ENCODE measurements at places on chromosomes 16 and 17.
A peak's percentile ranks its signal among the peaks of the same experiment; 100 is the strongest.

- no peak for DNase-seq
Measured at GRCh38 chr17:56884483-56885311, 29.2 kb downstream of the TRIM25 start.

DNA sequence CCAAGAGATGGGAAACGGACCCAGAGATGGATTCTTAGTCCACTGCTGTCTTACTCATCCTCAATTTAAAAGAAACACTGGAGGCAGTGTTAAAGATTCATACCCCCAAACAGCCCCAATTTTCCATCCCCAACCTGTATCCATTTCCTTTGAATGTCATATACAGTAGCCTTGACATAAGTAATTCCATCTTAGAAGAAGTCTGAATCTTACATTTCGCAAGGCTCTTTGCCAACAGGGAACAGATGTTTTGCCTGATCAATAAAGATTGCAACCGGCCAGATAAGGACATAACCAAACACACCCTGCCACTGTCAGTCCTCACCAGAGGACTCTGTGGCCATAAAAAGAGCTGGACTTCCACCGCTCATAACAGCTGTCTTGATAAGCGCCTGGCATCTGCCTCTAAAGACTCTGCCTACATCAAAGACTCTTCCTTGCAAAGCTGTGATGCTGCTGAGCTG lies 59.0 kb upstream of the MED9 start:
- no peak for DNase-seq

DNA sequence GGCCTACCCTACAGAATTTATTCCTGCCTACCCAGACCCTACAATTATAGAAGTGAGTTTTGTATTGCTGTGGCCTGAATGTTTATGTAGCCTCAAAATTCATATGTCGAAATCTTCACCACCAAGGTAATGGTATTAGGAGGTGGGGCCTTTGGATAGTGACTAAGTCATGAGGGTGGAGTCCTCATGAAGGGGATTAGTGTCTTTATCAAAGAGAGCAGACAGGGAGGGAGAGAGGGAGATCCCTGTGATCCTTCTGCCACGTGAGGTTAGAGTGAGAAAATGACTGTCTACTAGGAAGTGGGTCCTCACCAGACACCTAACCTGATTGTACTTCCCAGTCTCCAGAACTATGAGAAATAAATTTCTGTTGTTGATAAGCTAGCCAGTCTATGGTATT lies 981 bp upstream of the DUXB start:
- DNase-seq, result no peak

DNA sequence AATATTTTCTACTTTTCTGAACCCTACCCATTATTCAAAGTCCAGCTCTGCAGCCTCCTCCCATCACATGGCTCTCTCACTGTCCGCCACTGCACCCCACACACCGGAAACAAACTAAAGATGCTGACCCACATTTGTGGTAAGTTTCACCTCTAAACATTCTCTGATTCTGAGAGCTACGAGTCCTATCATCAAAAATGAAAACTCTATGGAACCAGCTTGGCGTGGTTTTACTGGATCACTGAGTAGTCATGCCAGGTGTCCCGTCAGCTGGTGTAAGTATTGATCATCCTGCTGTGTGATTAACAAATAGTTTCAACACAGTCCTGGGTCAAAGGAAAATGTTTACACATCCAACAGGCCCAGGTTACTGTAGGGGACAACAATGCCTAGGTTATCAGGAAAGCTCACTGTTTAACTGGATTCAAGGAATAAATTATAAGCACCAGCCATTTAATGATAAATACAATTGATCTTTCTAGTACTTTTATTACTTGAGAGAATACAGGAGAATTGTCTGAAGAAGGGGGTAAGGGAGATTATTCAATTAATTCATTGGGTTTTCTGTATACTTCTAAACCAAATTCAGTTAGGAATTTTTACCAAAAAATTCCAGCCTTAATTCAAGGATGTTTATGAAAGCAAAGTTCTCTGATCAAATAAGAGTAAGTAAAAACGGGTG lies 33.9 kb downstream of the CYTH1 start:
- no peak for DNase-seq

GRCh38 chr17:41500131-41500911 lies 5.1 kb downstream of the KRT13 start:
- no peak for DNase-seq

- peak; percentile 59 for DNase-seq
Measured at GRCh38 chr16:69143116-69143515, 10.7 kb downstream of the UTP4 start.

GRCh38 chr16:31138621-31139578 lies 3.4 kb upstream of the PRSS8 start:
- no peak for DNase-seq

- DNase-seq, result peak; percentile 1
Measured at GRCh38 chr17:9259419-9259818, 238.1 kb downstream of the NTN1 start.

GRCh38 chr17:7307686-7308624 lies 527 bp downstream of the EIF5A start:
- DNase-seq, result no peak

- DNase-seq, result no peak
Measured at GRCh38 chr17:70771804-70772386, 602.6 kb downstream of the KCNJ2 start.

DNA sequence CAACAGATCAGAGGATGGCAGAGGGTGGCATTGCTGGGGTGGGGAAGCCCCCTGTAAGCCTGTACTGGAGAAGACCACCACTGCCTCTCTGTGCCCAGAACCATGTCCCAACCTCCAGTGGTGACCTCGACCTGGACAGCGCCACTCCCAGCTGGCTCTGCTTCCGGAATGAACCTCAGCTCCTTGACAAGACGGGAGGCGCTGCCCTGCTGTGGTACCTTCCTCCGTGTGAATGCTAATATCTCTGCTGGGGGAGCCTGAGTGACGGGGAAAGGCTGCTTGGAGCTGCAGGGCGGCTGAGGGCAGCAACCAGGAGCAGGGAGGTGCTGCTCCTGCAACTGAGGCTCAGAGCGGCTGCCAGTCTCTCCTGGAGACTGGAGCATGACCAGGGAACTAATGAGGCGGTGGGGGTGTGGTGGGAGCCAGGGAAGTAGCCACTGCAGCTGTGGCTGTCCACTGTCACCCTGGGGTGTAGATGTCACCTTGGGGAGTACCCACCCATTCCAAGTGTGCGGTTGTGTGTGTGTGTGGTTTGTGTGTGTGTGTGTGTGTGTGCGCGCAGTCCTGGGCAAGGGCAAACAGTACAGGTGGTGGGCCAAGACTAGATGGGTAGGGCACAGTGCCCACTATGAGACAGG lies 6.2 kb downstream of the PRCD start:
- DNase-seq, result no peak

DNA sequence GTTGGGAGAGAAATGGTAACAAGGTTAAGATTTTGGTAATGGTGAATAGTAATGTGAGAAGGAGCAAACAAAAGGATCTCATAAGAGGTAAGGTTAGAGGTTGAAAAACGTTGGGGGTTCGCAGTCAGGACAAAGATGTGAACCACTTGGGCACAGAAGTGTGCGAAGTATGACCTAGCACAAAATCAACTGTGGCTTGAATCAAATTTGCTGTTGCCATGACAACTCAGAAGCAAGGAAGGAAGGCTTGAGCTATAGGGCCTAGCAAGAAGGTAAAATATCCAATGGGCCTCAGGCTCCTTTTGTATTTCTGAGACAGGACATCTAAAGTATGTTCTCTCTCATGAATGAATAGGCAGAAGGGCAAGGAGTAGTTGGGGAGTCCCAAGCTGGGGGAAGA lies 24.5 kb upstream of the TEKT1 start:
- DNase-seq, result no peak

GRCh38 chr17:48429638-48430586 lies at the start of gene SKAP1:
TSS of gene SKAP1 (minus strand) at chr17:48430214.
- DNase-seq, result no peak

DNA sequence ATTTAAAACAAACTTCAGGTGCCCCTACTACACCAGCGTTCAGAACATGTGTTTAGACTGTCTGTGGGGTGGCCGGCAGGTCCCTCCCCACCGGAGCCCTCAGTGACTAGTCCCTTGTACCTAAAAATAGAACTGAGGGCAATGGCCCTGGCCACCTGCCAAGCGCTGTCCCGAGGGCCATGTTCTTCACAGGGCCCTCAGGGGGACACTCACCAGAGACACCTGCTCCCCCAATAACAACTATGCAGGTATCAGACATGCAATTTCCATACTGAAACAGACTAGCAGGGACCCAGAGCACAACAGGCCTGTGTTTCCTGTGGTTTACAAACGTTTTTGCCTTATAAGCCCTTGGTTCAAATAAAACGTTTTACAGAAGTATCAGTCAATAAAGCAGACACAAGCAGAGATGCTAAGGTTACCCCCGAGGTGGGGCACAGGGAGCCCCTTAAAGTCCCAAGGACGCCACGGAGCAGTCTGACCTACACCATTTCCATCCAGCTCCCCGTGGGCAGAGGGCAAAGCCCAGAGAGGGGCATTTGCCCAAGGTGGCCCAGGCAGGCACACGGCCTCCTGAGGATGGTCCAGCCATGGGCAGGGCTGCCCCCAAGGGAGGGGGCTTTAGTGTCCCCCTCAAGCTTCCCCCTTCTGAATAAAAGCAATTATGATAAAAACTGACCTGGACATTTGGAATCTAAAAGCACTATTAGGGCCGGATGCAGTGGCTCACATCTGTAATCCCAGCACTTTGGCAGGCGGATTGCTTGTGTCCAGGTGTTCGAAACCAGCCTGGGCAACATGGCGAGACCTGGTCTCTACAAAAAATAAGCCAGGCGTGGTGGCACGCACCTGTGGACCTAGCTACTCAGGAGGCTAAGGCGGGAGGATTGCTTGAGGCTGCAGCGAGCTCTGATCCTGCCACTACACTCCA lies 896 bp upstream of the MYLK3 start:
- DNase-seq, result no peak

- DNase-seq, result no peak
Measured at GRCh38 chr17:27560668-27561067, 70.3 kb upstream of the LGALS9 start.

DNA sequence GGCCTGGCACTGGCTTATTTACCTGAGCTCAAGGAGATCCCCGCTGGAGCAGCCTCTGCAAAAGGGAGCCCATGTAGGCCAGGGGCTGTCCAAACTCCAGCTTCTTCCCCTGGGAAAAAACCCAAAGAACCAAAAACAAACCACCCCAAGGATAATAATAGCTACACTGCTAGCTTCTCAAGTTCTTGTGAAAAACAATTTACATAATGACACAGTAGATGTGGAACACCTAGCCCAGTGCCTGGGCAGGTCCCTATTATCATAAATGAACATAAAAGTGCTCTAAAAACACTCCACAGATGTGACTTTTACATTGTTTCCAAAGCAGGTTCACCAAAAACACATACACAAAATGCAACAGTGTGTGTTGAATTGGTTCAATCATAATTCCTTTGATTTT lies 27.3 kb downstream of the CENPV start:
- DNase-seq, result no peak

GRCh38 chr16:17949141-17949981 lies 387.2 kb downstream of the NPIPA8 start:
- DNase-seq, result no peak

GRCh38 chr16:53501216-53501859 lies 1.7 kb downstream of the AKTIP start:
- no peak for DNase-seq

DNA sequence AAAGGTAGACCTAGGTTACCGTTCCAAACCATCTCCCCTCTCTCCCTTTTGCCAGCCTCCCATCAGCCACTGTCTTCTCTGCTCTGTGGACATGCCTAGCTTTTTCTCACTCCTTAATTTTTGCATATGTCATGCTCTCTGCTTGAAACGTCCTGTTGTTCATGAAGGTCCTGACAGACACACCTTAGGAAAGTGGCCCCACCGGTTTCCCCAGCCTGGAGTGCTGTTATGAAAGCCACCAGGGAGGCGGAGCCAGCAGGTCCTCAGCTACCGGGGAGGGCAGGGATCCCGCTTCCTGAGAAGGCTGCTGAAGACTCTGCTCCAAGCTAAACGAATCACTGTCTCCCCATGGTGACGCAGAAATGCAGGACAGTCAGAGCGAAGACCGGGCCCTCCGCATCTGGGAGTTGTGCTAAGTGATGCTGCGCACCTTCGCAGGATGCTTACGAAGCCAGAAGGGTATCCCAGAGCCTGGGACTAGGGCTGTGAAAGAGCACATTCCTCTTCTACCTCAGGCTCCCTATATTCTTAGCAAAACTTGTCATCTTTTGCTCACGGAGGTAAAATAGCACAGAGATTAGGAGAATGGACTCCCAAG lies 2.3 kb upstream of the SLC16A11 start:
- peak; percentile 22 for DNase-seq

DNA sequence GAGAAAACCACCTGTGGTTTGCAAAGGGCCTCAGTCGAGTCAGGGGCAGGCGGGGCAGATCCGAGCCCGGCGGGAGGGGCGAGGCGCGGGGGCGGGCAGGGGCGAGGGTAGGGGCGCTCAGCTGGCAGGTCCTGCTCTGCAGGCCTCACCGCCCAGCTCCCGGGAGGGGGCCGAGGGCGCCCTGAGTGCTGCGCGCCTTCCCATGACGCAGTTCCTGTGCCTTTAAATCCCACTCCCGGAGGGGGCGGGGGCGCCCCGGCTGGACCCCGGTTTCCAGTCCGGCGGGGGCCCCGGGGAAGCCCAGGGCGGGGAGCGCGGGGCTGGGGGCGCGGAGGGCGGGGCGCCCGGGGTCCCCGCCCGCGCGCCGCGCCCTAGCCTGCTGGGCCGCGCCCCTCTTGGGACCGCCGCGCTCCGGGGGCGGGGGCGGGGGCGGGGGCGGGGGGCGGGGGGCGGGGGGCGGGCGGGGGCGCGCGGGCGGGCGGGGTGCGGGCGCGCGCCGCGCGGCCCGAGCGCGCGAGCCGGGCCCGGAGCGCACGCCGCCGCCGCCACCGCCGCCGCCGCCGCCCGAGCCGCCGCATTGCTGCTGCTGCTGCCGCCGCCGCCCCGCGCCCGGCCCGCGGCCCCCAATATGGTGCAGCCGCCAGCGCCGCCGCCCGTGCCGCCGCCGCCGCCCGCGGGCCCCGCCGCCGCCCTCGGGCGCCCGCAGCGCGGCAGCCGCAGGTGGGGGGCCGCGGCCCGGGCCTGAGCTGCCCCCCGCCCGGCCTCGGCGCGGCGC lies at the start of gene JPH3:
Gene JPH3 (plus strand): TSS at position 508 of the 775 bp plus-strand sequence. CDS start 639 bp downstream, outside the sequence.
- no peak for DNase-seq

GRCh38 chr16:50102051-50102746 lies 36.4 kb downstream of the HEATR3 start:
- no peak for DNase-seq

GRCh38 chr17:64002658-64003525 lies 4.7 kb downstream of the PRR29 start:
- no peak for DNase-seq

- no peak for DNase-seq
Measured at GRCh38 chr17:19672009-19672750, 23.6 kb downstream of the ALDH3A2 start.

Measured in NCI-H2227 treated with DMSO at 0.1 percent for 48 hours (cell line).